Neural progenitor cell (in vitro differentiated cells): ENCODE measurements at places on chromosomes 11 and 22. TPM values are rescaled to one million over a fixed set of nuclear protein-coding genes. Genes with fewer than 3 reads are reported as not detected.

DDX10 gene
- total RNA-seq = 31.0 and 34.1 TPM in 2 replicates

- H3K4me1 ChIP-seq = peaks cover 25% of the 10 kb centered on the region
- no peak overlapping the region for H3K27ac ChIP-seq
- H3K27me3 ChIP-seq = no peaks in the 10 kb centered on the region
- no peaks in the 10 kb centered on the region for H3K36me3 ChIP-seq
- H3K4me3 ChIP-seq = no peak overlapping the region
These were observed 11.5 kb downstream of the C11orf91 start for GRCh38 chr11:33689085-33689484.

- no peak for DNase-seq
- no peak overlapping the region for H3K4me3 ChIP-seq
- H3K27ac ChIP-seq = no peak overlapping the region
- no peaks in the 10 kb centered on the region for H3K27me3 ChIP-seq
- H3K4me1 ChIP-seq = no peaks in the 10 kb centered on the region
- H3K36me3 ChIP-seq = no peaks in the 10 kb centered on the region
These were observed 778.4 kb upstream of the FAT3 start for GRCh38 chr11:91446267-91446666.

DNA sequence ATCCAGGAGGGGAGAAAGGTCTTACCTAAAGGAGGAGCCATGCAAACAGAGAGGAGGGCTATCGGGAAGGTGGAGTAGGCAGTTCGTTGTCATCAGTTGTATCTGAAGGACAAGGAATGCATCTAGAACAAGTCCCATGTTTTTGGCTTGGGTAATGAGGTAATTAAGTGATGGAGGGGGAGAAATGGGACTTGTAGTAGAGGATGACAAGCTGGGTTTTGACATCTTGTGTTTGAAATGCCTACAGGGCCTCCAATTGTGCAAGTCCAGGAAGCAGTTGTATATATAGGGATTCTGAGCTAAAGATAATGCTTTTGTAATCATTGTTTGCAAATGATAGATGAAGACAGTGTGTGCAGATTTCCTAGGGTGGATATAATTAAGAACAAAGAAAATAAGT, 622.8 kb downstream of the NTM start:
- no peaks in the 10 kb centered on the region for H3K36me3 ChIP-seq
- H3K27ac ChIP-seq = no peak overlapping the region
- no peak overlapping the region for H3K4me3 ChIP-seq
- H3K27me3 ChIP-seq = no peaks in the 10 kb centered on the region

DNA sequence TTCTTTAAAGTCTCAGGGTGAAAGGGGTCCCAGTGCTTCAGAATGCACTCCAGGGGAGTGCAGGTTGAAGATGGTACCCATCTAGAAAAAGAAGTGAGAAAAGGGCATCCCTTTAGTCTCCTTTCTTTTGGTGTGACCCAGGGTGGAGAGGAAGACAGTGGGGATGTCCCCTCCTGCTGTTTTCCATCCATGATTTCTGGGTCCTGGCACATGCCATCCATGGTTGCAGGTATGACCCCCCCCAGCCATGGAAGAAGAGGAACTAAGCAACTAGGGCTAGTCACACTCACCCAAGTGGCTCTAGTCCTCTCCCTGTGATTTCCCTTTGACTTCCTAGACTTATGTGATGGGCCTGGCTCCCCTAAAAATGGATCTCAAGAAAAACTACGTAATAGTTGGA, 15.9 kb upstream of the EI24 start:
- DNase-seq = no peak
- H3K4me1 ChIP-seq = no peaks in the 10 kb centered on the region
- no peaks in the 10 kb centered on the region for H3K27me3 ChIP-seq
- H3K4me3 ChIP-seq = no peak overlapping the region
- H3K36me3 ChIP-seq = no peaks in the 10 kb centered on the region
- no peak overlapping the region for H3K27ac ChIP-seq
